GM19239 (cell line): ENCODE measurements at places on chromosomes 16 and 17.

DNA sequence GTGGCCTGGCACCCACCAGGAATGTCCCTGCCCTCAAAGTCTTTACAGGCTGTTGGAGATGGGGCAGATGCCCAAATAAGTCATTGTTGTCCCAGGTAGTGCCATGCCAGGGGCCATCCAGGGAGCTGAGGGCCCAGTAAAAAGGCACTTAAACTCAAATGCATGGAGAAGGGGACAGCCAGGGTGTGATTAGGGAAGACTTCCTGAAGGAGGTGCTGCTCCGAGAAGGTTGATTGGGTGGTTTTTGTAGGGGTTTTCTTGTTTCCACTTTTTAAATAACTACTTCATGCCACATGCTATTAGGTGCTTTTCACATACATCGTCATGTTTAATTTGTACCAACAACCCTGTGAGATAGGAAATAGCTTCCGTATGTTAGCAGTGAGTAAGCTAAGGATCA, 66.9 kb downstream of the RAI1 start:
- DNase-seq, result no peak

GRCh38 chr17:82349287-82349701, 9.8 kb upstream of the TEX19 start:
- DNase-seq, result no peak

DNA sequence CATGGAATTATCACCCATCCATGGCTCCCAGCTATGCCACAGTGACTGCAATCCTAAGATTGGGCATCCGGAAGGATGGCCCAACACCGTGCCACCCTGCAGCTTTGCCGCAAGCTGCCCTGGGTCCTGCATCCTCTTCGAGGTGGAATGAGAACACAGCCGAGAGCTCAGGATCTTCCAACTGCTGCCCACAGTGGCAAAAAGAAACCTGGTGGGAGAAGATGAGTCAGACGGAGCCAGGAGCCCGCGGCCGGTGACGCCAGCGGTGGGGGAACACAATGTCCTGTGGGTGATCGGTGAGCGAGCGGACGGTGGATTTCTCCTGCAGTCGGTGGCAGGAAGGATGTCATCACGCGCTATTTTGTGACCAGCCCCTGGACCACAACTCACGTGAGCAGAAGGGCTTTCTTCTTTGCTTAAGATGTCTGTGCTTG, 20.1 kb downstream of the CD7 start:
- DNase-seq, result no peak

DNA sequence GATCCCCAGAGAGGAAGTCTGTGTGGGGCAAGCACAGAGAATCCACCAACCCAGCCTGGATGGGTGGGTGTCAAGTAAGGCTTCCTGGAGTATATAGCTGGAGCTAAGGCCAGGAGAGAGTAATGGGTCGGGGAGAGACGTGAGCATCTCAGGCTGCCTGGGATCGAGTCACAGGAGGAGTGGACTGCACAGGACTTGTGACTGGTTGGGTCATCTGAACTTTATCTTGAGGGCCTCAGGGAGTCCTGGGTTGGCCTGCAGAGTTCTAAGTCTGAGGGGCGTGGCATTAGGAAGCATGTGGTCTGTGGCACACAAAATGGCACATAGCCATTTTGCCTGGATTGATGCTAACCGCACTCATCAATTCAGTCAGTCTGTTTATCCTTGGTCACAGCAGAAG, 1.5 kb downstream of the PLA2G15 start:
- DNase-seq, result no peak

- no peak for DNase-seq
These were observed at the start of gene KREMEN2 for GRCh38 chr16:2963723-2964474. KREMEN2 (plus strand) TSS chr16:2964275; CDS start chr16:2964521, 246 bp downstream.

- no peak for DNase-seq
These were observed 76.1 kb downstream of the FTO start for GRCh38 chr16:53780051-53780450.

DNA sequence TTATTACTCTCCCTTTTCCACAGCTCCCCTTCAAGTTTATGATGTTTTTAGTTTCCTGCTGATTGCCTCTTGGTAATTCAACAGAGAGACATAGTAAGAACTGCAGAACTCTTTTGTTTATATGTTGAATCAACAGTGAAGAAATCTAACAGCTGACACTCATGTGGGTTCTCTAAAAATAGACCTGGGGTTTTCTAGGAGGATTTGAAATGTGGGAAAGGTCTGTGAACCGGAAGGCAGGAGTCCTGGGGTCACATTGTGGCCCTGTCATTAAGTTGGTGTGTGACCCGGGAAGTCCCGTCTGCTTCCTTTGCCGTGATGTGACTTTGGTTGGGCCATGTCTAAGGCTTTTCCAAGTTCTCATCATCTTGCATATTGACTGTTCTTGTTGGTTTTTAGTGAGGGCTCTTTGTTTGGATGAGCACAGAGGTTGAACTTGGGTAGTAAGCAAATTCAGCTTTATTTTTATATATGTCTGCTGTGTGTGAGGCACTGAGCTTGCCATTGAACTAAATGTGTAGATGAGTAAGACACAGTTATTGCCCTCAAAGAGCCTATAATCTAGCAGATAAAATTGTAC, 48.5 kb upstream of the HS3ST3A1 start:
- DNase-seq, result no peak

DNA sequence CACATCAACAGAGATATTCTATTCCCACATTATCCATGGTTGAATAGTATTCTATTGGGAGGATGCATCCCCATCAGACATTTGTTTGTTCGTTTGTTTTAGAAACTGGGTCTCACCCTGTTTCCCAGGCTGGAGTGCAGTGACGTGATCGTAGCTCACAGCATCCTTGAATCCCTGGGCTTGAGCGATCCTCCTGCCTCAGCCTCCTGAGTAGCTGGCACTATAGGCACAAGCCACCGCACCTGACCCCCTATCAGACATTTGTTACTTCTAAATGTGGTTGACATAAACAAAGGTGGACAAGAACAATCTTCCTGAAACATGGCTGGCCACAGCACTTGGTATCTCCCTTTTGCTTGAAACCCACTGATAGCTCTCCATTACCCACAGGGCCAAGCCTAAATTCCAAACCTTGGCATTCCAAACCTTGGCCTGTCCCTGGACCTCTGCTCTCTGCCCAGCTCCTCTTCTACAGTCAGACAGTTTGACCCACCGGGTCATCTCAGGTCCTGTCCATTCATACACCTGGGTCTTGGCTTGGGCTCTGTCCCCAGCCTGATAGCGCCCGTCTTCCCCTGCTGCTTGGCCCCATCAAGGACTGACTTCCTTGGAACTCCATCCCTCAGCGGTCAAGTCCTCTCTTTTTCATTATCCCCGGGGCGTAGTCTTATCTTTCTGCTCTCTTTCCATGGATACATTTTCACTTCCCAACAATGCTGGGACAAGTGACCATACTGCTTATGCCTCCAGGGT, 1.5 kb upstream of the PRR29 start:
- no peak for DNase-seq

DNA sequence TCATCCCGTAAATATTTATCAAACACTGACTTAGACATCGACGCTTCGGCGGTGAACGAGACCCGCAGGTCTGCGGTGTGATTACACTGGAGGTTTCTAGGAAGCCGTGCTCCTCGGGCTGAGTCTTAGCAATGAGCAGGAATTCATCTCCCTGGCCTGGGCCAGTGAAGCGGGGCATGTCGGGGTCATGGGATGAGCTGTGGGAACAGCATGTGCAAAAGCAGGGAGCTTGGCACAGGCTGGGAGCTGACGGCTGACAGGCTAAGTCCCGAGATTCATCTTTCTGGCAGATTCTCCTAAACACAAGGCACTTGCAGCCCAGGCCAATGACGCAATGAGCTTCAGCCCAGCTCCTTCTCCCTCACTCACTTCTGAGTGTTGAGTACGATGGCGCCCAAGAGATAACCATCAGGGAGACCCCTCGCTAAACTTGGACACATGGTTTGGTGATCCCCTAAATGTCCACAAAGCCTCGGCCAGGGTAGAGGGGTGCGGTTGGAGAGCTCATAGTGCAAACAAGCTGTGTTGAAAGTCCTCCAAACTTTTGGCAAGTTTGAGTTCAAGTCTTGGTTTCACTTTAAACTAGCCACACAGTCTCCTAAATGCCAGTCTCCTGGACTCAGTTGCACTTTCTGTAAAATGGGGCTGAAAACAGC, 12.8 kb downstream of the CRISPLD2 start:
- DNase-seq, result no peak
